ENCODE measurements at places on chromosomes 16 and 17.
A peak's percentile ranks its signal among the peaks of the same experiment; 100 is the strongest.

GRCh38 chr16:76943921-76944320 lies 247.1 kb upstream of the MON1B start:
- DNase-seq: no peak

DNA sequence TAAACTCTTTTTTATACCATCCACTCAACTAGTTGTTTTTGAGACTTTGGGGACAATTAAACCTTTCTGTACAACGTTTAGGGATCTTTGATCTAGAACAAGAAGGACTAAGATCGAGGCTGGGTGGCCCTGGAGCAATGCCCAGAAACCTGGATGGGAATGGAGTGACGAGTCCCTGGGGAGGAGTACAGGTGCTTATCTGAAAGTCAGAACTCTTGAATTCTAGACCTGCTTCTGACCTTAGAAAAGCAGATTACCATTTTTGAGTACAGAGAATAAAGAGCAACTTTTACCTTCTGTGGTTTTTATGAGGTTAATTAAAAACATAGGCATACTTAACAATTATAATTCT lies 17.8 kb downstream of the UBE2Z start:
- DNase-seq: no peak

DNA sequence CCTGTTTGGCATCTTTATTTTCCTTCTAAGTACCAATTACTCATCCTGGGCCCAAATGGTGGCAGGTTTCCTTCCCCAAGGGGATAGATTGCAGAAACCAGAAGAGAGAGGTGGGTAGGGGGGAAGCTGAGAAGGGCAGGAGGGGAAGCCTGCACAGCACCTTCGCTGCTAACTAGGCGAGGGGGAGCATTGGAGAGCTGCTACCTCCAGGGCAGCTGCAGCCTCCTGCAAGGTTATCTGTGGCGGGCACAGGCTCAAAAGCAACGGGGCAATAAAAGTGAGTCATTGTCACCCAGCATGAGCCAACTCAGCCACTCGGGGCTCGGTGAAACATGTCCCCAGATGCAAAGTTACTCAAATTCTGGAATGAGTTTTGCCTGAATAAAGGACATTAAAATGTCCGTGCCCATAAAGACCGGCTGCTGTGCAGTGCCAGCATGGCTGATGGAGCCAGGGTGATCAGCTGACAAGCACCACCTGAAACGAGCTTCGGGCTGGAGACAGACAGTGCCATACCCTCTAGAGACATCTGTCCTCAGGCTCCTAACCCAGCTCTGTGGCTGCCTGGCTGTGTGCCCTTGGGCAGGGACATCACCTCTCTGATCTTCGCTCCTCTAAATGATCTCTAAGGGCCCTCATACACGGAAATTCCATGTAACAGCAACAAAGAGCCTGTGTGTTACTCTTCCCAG lies 68.1 kb upstream of the GRIN2A start:
- DNase-seq: no peak

GRCh38 chr17:77489893-77490255 lies 349.1 kb downstream of the SEC14L1 start:
- no peak for DNase-seq

DNA sequence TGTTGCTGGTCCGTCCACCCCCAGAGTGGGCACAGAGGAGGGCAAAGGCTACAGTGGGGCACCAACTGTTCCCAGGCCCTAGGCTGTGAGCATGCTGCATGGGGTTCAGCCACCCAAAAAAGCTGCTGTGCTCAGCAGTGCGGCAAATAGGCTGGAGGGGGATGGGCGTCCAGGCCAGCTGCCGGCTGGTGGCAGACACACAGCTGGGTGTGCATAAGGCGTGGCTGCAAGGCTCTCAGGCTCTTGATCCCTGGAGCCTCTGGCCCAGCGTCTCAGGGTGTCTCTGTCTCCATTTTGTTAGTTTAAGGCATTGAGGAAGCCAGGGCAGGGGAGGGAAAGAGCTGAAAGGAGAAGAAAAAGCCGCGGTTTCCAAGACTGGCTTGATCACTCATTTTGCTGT lies 8.8 kb downstream of the RPL19 start:
- no peak for DNase-seq

DNA sequence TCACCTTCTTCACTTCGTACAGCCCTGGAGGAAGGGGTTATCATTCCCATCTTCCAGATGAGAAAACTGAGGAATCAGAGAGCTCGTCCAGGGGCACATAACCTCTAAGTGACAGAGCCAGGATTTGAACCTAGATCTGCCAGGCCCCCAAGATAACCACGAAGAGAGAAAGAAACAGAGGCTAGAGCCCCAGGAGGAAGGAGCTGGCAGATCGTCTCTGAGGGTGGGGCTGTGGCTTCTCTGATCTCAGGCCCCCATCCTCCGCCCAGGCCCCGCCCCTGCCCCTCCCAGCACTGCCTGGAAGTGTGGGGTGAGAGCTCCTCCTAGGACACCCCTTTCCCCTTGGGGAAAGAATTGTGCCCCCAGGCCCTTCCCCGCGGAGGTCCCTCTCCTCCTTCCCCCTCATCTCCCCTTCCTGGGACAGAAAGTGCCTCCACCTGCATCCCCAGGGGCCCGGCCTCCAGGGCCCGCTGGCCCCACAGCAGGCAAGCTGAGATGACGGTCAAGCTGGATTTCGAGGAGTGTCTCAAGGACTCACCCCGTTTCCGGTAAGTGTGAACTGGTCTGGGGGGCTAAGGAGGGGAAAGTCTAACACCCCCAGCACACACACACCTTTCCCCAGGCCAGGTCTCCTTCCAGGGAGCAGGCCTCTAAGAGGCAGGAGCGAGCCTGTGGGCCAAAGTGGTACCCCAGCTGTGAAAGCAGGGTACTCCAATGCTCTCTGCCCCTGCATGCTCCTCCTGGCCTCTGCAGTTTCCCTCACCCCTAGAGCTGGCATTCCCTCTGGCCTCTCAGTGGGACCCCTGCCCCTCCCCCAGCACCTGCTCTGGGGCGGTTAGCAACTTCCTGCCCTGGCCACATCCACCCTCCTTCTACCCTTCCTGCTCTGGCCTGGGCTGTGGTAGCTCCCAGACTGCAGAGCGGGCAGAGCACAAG lies at the start of gene ACAP1:
Gene ACAP1 (plus strand): TSS at position 290 of the 936 bp plus-strand sequence. CDS start 206 bp downstream, at position 496.
- peak; percentile 70 for DNase-seq

- no peak for DNase-seq
Measured at GRCh38 chr16:5903153-5903552, 805.6 kb upstream of the EEF2KMT start.

GRCh38 chr17:55883149-55883548 lies 132.3 kb downstream of the PCTP start:
- DNase-seq: no peak

GRCh38 chr17:55742272-55743102 lies 8.4 kb upstream of the PCTP start:
- no peak for DNase-seq

- DNase-seq: no peak
Measured at GRCh38 chr17:50621574-50622031, 13.1 kb upstream of the ABCC3 start.

- DNase-seq: no peak
Measured at GRCh38 chr16:71360378-71360777, 1.9 kb downstream of the CALB2 start.

DNA sequence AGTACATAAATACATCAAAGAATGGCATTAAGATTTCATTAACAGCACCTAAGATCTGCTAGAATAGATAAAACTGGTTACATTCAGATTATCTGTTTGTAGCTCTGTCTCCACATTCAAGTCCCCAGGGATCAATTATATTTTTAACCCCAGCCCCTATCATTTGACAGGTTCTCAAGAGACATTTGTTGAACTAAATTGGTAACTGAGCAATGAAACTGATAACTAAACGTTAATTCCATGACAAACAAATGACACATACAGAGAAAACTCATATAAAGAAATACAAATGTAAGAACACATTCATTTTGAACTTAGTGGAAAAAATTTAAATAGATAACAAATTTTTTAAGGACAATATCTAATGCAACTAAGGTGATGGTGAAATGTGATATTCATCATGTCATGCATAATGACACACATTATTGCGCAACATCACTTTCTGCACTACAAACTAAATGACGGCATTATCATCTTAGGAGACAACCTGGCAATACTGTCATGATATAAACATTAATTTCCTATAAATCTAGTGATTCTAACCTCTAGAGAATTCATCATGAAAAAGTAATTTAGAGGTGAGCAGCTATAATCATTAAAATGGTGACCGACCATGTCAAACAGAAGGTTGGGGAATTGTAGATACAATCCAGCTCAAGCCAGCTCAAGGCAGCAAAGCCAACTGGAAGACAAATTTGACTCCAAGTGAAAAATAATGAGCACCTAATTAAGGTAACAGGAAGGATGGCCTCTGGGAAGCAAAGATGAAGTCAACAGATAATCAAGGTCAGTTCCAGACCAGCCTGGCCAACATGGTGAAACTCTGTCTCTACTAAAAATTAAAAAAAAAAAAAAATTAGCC lies 9.5 kb downstream of the ARHGAP17 start:
- DNase-seq: no peak

- no peak for DNase-seq
Measured at GRCh38 chr17:80889231-80890195, 102.1 kb upstream of the CHMP6 start.

DNA sequence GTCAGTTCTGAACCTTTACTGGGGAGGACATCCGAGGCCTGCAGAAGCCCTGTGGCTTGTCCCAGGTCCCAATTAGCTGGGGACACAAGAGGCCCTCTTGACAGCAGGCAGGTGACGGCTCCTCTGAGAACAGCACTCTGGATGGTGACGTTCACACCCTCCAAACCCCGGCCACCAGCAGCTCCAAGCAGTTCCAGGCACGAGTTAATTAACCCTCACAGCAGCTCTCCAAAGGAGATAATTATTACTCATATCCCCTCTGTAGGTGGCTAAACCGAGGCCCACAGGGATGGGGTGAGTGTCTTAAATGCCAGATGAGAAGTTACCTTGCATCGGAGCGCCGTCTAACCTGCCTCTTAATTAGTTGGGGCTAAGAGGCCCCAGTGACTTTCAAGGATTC lies 168.9 kb upstream of the CIBAR2 start:
- DNase-seq: no peak

GRCh38 chr16:138049-138417 lies 440 bp downstream of the NPRL3 start:
- no peak for DNase-seq

DNA sequence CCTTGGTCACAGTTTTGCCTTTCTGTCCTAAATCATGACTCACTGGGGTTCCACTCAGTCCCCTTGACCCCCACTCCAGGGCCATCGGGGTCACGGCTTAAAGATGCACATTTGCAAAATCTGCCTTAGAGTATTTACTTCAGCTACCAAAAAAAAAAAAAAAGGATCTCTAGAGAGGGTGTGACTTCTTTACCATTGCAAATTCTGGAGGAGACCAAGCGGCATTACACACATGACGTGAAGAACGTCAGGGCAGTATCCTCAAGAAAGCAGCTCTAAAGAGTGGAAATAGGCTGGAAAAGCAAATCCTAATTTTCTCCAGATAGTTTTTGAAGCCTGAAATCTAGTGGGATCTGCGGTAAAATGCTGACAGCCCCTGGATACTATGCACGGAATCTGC lies 25.6 kb downstream of the SLC6A4 start:
- no peak for DNase-seq

GRCh38 chr16:51137097-51137496 lies 14.0 kb downstream of the SALL1 start:
- DNase-seq: no peak

DNA sequence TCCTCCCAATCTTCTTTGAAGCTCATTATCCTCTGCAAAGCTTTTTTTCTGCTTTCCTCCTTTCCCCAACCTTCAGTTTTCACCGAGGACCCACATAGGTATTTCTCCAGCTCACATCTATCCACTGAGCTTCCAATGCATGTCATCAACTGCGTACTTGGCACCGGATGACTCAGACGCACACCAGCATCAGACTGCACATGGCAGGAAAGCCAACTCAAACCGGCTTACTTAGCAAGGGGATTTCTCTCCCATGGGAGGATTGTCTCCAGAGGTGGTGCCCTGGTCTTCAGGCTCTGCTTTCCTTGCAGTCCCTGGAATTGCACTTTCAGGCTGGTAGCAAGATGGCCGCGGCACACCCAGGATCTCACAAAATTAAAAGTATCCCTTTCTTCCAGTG lies 1.7 kb upstream of the AKTIP start:
- DNase-seq: no peak

DNA sequence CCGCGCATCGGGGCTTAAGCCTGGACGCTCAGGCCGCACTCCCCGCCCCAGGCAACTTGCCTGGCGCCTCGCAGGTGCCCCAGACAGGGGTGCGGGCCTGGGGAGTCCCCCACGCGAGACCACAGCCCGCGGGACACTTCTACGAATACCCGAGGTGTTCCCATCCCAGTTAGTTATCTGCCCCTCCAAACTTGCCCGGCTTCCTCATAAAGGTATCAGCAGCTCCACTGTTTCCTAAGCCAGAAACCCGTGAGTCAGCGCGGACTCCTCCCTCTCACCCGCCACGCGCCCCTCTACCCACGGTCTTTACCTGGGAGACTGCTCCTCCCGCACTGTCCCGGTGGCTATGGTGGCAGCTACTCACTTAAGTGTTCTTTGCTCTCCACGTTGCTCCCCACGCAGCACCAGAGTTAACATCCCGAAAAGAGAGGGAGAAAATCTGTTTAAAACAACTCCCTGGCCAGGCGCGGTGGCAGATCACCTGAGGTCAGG lies 1.0 kb upstream of the CREBBP start:
- no peak for DNase-seq

GRCh38 chr17:43778337-43779144 lies at the start of gene DUSP3:
Gene DUSP3, minus strand, starts transcription at chr17:43778977. Its CDS starts 53 bp downstream, at chr17:43778924.
- DNase-seq: peak; percentile 31

DNA sequence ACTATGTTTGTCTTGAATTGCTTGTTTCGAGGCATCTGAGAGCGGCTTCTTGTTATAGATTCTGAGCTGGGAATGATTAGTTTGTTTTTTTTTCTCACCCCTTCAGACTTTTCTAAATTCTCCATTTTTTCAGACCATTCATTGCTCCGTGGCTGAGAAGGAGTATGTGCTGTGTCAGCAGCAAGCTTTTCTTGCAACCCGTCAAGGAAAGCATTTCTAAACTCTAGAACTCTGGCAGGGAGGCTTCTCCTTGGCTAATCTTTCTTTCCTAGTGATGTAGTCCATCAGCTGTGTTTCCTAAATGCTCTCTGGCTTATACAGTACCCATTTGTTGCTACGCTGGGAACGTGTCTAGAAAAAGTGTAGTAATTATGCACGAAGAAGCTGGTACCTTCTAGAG lies 133.5 kb downstream of the FTO start:
- DNase-seq: no peak

DNA sequence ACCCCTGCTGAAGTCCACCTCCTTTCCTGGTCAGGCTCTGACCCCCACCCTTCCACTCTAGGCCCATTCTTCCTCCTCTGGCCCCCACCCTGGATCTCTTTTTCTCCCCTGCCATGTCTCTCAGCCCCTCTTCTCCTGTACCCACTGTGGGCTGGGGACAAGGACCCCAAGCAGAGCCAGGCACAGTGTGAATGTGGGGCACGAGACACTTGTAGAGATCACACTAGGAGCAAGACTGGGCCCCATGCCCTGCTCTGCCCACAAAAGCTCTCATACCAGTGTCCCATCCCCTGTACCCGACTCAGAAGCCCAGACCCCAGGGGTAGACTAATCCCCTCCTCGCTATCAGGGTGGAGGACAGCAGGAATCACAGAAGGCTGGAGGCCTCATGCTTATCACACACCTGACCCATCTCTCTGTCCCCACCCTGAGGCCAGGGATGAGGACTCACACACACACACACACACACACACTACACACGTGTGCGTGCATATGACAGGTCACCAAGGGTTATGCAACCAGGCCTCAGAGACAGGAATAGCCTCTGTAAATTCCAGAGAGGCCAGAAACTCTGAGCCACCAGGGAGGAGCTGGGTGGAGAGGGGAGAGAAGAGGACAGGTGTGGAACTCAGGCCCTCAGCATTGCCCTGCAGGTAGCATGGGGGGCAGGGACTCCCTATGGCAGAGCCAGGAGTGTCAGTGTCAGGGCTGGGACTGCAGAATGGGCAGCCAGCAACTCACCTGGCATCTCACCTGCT lies 21.1 kb downstream of the ARHGAP27 start:
- no peak for DNase-seq
